ENCODE measurements at places on chromosomes 3 and 15. TPM values are rescaled to one million over a fixed set of nuclear protein-coding genes. Genes with fewer than 3 reads are reported as not detected.

Gene ASB14
- total RNA-seq, result not detected

Gene OXSR1
- total RNA-seq, result 47.8 TPM

GRCh38 chr3:13189639-13190377, 116.6 kb upstream of the IQSEC1 start:
- H3K4me3 ChIP-seq, result no peak overlapping the region
- peaks cover 12% of the 10 kb centered on the region for H3K27me3 ChIP-seq
- peak overlapping the region; percentile 83 for H3K27ac ChIP-seq
- DNase-seq, result peak; percentile 71
- H3K4me1 ChIP-seq, result peaks cover 24% of the 10 kb centered on the region
- H3K36me3 ChIP-seq, result peaks cover 5% of the 10 kb centered on the region

DNA sequence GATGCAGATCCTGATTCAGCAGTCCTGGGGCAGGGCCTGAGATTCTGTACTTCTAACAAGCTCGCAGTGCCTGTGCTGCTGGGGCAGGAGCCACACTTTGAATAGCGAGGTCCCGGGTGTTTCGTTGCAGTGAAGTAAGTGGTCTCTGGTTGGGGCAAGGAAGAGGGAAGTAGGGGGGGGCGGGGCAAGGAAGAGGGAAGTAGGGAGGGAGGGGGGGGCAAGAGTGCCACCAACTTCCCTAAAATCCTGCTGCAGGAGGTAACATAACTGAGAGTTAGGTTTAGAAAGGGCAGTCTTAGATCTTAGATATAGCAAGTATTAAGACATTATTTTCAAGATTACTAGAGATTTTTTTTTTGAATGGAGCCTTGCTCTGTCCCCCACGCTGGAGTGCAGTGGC, 35.5 kb downstream of the CRTAP start:
- peaks cover 3% of the 10 kb centered on the region for H3K27me3 ChIP-seq
- no peak overlapping the region for H3K4me3 ChIP-seq
- H3K36me3 ChIP-seq, result no peaks in the 10 kb centered on the region
- no peak overlapping the region for H3K27ac ChIP-seq
- no peak for DNase-seq

GRCh38 chr15:56910801-56911200, 7.6 kb upstream of the TCF12 start:
- peaks cover 8% of the 10 kb centered on the region for H3K4me1 ChIP-seq
- no peaks in the 10 kb centered on the region for H3K27me3 ChIP-seq
- peaks cover 5% of the 10 kb centered on the region for H3K36me3 ChIP-seq
- no peak for DNase-seq
- H3K4me3 ChIP-seq, result no peak overlapping the region
- no peak overlapping the region for H3K27ac ChIP-seq

- no peak overlapping the region for H3K4me3 ChIP-seq
- H3K4me1 ChIP-seq, result no peaks in the 10 kb centered on the region
- no peak overlapping the region for H3K27ac ChIP-seq
- peak; percentile 36 for DNase-seq
- no peaks in the 10 kb centered on the region for H3K36me3 ChIP-seq
- H3K27me3 ChIP-seq, result no peaks in the 10 kb centered on the region
These were observed 124.0 kb upstream of the PLXNA1 start for GRCh38 chr3:126858887-126859286.

DNA sequence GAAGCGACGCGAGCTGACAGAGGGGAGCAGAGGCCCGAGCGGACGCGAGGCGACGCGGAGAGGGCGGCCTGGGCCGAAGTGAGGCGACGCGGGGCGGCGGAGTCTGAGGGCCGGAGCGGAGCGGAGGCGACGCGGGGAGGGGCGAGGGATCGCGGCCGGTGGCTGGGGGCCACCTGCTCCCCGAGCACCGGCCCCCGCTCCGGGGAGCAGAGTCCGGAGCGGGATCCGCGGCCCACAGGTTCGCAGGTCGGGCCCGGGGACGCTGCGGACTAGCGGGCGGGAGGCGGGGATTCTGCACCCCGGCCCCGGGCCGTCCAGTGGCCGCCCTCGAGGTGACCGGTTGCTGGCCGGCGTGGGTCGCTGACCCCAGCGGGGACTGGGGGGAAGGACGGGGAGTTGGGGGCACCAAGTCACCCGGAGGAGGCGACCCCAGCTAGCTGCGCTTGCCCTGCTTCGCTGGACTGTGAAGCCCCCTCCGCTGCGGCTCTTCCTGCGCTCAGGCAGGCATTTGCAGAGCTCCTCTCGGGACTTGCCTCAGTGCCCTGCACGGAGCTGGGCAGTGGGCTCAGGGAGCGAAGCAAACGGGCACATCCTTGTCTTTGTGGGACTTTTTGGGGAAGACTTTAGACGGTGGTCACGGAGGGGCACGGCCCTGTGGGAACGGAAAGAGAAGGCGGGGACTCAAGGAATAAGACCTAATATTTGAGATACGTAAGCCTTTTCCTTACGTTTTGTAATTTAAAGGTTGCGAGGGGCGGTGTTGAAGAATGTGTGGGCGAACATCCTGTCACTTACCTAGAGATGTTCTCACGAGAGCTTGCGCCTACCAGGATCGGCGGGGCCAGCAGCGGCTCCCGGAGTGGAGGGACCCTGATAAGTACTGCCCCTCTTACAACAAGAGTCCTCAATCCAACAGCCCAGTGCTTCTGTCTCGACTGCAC, 566 bp downstream of the HMCES start:
- H3K4me3 ChIP-seq, result peak overlapping the region; percentile 98
- peaks cover 38% of the 10 kb centered on the region for H3K36me3 ChIP-seq
- peaks cover 52% of the 10 kb centered on the region for H3K4me1 ChIP-seq
- H3K27me3 ChIP-seq, result no peaks in the 10 kb centered on the region
- peak overlapping the region; percentile 96 for H3K27ac ChIP-seq
- DNase-seq, result peak; percentile 76

Gene OR5K2
- total RNA-seq, result not detected

DNA sequence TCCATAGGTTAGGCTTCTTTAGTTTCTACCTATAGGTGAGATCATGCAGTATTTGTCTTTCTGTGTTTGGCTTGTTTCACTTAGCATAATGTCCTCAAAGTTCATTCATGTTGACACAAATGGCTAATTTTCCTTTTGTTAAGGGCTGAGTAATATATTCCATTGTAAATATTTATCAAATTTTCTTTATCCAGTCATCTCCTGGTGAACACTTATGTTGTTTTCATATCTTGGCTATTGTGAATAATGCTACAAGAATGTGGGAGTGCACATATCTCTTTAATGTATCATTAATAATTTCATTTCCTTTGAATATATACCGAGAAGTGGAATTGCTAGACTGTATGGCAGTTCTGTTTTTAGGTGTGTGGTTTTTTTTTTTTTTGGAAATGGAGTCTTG, 250.9 kb upstream of the SEMA6D start:
- no peaks in the 10 kb centered on the region for H3K4me1 ChIP-seq
- H3K27ac ChIP-seq, result no peak overlapping the region
- no peak overlapping the region for H3K4me3 ChIP-seq
- no peaks in the 10 kb centered on the region for H3K27me3 ChIP-seq
- no peak for DNase-seq

Gene OCA2
- total RNA-seq, result not detected

DNA sequence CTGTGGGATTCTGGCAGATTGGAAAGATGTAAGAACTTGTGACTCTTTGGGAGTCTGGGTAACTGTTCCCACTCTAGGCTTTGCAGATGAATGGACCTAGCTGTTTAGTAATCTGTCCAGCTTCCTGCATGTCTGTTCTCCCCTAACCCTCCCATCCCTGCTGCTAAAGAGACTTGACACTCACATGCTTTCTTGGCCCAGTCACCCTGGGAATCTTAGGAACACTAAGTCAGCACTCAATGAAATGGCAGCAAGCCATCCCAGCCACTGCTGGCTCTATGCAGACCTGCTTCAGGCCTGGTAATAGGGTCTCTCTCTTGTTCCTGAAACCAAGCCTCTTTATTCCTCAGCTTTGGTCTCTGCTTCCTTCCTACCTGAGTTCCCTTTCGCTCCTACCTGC, 63.7 kb upstream of the THSD4 start:
- no peak for DNase-seq
- no peaks in the 10 kb centered on the region for H3K4me1 ChIP-seq
- no peaks in the 10 kb centered on the region for H3K36me3 ChIP-seq

GRCh38 chr15:58407236-58407775, 24.5 kb upstream of the LIPC start:
- no peak for DNase-seq
- peaks cover 2% of the 10 kb centered on the region for H3K36me3 ChIP-seq
- no peak overlapping the region for H3K27ac ChIP-seq
- H3K4me3 ChIP-seq, result no peak overlapping the region
- H3K27me3 ChIP-seq, result no peaks in the 10 kb centered on the region

DNA sequence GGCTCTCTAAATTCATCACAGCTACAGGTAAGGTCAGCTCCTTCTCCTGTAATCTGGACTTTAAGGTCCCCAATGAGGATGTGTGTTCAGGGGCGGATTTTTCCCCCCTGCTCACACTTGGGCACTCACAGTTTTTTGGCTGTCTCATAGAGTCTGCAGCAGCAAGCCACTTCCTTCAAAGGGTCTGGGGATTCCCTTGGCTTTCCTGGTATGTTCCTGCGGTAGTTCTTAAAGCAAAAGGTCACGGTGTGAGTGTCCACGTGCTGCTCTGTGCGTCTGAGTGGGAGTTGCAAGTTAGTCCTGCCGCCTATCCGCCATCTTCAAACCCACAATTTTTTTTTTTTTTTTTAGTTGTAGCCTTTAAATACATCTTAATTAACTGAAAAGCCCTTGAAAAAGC, 15.4 kb upstream of the CFAP20DC start:
- no peaks in the 10 kb centered on the region for H3K4me1 ChIP-seq
- DNase-seq, result no peak
- no peak overlapping the region for H3K27ac ChIP-seq
- peaks cover 44% of the 10 kb centered on the region for H3K27me3 ChIP-seq
- no peaks in the 10 kb centered on the region for H3K36me3 ChIP-seq

DNA sequence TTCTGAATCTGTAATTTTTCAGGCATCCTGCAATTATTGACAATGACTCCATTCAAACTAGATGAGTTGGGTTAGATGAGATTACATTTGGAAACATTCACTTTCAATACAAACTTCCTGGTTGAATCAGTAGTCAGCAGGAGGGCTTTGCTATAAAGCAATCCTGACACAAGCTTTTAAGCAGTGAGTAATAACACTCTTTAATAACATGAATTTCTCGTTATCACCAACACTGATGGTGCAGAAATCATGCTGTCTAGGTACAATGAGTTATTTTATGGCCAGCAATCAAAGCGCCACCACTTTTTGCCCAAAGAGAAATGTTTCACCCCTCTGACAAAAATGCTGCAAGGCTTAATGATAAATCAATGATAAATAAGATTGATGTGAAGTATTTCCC, 474.8 kb upstream of the CNTN4 start:
- no peaks in the 10 kb centered on the region for H3K36me3 ChIP-seq
- no peaks in the 10 kb centered on the region for H3K4me1 ChIP-seq
- no peak overlapping the region for H3K27ac ChIP-seq
- DNase-seq, result no peak
- H3K4me3 ChIP-seq, result no peak overlapping the region

Gene GTF2E1
- total RNA-seq, result 32.6 TPM

Gene GUCA1C
- total RNA-seq, result not detected

GRCh38 chr3:189907803-189908202, 212.9 kb downstream of the P3H2 start:
- H3K36me3 ChIP-seq, result no peaks in the 10 kb centered on the region
- H3K27ac ChIP-seq, result no peak overlapping the region
- no peak for DNase-seq
- no peaks in the 10 kb centered on the region for H3K4me1 ChIP-seq
- H3K27me3 ChIP-seq, result no peaks in the 10 kb centered on the region

DNA sequence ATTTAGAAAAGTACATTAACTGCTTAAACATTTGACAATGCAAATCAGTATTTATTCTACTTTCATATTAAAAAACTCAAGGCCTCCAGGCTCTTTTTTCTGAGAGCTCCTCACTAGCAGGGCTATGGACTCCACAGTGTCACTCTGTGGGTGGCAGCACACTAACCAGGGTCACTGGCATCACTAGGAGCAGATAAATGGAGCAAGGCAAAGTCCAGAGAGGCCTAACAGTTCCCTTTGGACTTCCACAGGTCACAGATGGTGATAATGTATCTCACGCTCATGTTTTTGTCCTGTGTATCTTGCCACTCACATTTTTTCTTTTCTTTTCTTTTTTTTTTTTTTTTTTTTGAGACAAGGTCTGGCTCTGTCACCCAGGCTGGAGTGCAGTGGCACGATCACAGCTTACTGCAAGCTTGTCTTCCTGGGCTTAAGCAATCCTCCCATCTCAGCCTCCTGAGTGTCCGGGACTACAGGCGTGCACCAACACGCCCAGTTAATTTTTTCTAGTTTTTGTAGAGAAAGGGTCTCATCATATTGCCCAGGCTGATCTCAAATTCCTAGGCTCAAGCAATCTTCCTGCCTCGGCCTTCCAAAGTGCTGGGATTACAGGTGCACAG, 7.8 kb downstream of the SPG21 start:
- H3K4me1 ChIP-seq, result peaks cover 18% of the 10 kb centered on the region
- no peak overlapping the region for H3K4me3 ChIP-seq
- peaks cover 22% of the 10 kb centered on the region for H3K36me3 ChIP-seq

Gene CLEC3B
- not detected for total RNA-seq

Gene CD276
- 3.7 TPM for total RNA-seq

GRCh38 chr15:92608866-92609700, 46.5 kb downstream of the FAM174B start:
- H3K4me1 ChIP-seq, result peaks cover under 1% of the 10 kb centered on the region
- DNase-seq, result no peak
- no peak overlapping the region for H3K4me3 ChIP-seq
- no peaks in the 10 kb centered on the region for H3K36me3 ChIP-seq
- H3K27me3 ChIP-seq, result peaks cover 7% of the 10 kb centered on the region
- no peak overlapping the region for H3K27ac ChIP-seq

Gene TM2D3
- total RNA-seq, result 43.2 TPM

DNA sequence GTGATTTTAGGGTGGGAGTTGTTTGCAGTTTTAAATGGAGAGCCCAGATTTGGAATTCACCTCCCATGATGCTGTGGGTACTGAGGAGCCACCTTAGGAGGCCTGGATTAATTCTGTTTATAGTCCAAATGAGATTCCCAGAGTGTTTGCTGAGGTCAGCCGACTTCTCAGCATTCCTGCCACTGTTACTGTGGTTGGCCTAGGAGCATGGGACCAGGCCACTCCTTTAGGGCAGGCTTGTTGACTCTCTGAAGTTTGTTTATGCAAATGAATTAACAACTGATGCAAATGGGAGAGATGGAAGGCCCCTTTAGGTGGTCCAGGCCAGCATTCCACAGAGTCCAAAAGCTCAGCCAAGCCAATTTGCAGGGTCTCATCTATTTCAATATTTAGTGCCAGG, 46.1 kb downstream of the CACNA2D3 start:
- H3K4me1 ChIP-seq, result no peaks in the 10 kb centered on the region
- no peak overlapping the region for H3K27ac ChIP-seq
- no peak for DNase-seq
- H3K4me3 ChIP-seq, result no peak overlapping the region

DNA sequence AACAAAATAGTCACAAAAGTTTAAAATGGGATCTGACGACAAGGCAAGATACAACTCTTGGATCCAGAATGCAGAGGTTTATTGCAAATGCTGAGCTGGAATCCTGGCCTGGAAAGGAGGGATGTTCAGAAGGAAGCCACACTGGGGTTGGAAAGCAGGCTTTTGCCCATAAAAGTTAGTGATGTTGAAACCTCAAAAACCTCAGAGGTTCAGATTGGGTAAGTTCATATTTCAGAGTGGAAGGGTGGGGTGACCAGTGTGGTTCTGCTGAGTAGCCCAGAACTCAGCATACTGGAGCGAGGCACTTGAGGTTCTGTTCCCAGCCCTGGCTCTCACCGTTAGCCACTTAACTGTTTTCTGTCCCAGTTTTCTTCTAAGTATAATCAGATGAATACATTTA, 114.0 kb upstream of the OSTN start:
- no peaks in the 10 kb centered on the region for H3K4me1 ChIP-seq
- no peak overlapping the region for H3K27ac ChIP-seq
- H3K27me3 ChIP-seq, result no peaks in the 10 kb centered on the region
- no peak for DNase-seq
